ENCODE measurements at places on chromosomes 6 and 20.

GRCh38 chr6:88679841-88680240, 283.6 kb downstream of the RNGTT start:
- DNase-seq = no peak

- no peak for DNase-seq
These were observed 80.8 kb downstream of the FOXA2 start for GRCh38 chr20:22503577-22503976.

DNA sequence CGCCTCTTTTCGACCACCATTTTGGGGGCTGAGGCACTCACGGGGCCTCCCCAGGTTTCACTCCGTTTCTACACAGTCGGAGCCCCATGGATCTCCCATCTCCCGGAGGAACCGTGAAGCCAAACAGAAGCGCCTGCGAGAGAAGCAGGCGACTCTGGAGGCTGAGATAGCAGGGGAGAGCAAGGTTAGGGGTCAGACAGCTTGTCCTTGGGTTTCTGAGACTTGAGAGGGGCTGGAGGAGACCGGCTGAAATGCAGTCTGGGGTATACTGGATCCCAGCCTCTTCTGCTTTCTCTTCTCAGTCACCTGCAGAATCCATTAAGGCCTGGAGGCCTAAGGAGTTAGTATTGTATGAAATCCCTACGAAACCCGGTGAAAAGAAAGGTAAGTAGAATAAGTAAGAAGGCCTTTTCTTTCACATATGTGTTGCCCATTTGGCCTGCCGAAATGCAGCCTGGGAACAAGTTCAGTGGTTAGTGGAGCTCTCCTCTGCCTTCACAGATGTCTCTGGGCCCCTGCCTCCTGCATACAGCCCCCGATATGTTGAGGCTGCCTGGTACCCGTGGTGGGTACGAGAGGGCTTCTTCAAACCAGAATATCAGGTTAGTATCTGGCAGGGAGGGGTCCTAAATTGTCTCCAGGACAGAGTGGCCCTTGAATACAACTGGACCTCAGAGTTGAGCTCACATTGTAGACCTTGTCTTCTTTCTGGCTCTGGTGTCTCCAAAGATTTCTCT, 984 bp downstream of the VARS2 start:
- DNase-seq = no peak

DNA sequence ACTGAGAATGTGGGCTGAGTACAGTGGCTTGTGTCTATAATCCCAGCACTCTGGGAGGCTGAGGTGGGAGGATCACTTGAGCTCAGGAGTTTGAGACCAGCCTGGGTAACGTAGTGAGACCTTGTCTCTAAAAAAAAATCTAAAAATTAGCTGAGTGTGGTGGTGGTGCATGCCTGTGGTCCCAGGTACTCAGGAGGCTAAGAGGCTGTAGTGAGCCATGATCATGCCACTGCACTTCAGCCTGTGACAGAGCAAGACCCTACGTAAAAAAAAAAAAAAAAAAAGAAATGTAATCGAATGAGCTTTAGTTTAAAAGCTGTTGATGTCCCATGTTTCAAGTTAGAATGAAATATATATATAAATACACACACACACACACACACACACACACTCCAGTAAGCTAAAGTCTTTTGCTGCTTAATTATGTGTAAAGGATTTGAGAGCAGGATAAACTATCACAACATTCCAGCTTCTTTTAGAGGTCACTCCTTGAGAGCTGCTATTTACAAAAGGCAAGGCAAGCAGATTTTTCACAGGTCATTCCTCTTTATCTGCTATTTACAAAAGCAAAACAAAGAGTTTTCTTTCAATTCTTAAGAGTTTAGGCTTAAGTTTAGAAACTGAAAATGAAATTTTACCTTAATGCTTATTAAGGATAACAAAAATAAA, 4.7 kb upstream of the MICAL1 start:
- DNase-seq = no peak

DNA sequence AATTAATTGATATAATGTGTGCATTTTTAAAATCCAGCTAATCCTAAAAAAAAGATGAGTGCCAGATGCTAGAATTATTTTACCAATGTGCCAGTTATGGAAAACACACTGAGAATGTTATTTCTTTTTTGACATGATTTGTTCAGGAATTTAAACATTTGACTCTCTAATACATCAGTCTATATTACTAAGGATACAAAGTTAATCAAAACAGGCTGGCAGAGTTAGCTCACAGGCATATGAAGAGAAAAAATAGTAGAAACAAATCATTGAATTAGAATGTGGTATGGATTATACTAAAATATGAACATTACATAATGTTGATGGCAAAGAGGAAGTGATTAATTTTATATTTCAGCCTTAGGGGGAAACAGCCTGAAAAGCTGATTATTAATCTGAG, 368.3 kb upstream of the GJE1 start:
- DNase-seq = no peak

- no peak for DNase-seq
These were observed 134.0 kb upstream of the DTNBP1 start for GRCh38 chr6:15796844-15797243.

- no peak for DNase-seq
These were observed 106.0 kb downstream of the FOXO3 start for GRCh38 chr6:108666656-108667260.

- no peak for DNase-seq
These were observed 302.3 kb downstream of the PLCB1 start for GRCh38 chr20:8434326-8434876.

DNA sequence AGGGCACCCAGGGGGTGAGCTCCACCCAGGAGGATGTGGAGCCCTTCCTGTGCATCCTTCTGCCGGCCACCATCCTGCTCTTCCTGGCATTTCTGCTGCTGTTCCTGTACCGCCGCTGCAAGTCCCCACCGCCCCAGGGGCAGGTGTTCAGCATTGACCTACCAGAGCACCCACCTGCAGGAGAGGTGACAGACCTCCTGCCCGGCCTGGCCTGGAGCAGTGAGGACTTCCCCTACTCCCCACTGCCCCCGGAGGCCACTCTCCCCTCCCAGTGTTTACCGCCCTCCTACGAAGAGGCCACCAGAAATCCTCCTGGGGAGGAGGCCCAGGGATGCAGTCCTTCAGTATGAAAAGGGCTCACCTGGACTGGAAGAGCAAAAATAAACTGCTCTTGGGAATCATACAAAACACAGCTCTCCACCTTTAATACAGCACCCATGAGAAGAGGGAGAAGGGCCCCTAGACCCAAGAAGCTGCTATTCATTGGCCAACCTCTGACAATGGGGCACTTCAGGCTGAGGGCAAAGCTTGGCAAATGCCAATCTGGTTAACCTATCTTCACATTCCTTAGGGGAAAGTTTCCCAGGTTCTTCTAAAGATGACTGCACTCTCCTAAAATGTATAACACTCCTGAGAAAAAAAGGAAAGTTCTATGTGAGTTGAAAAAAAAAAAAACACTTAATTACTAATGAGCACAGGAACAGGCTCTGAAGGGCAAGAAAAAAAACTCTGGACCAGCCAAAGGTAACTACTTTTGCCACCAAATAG, 5.0 kb downstream of the SMIM28 start:
- DNase-seq = no peak

GRCh38 chr6:115631028-115631427, 429.7 kb downstream of the FRK start:
- DNase-seq = no peak

- no peak for DNase-seq
These were observed 93.6 kb downstream of the PREX1 start for GRCh38 chr20:48734104-48734749.

GRCh38 chr20:4787069-4787468, 65.4 kb downstream of the PRND start:
- no peak for DNase-seq

GRCh38 chr20:49590163-49591017, 22.5 kb upstream of the PTGIS start:
- DNase-seq = no peak

DNA sequence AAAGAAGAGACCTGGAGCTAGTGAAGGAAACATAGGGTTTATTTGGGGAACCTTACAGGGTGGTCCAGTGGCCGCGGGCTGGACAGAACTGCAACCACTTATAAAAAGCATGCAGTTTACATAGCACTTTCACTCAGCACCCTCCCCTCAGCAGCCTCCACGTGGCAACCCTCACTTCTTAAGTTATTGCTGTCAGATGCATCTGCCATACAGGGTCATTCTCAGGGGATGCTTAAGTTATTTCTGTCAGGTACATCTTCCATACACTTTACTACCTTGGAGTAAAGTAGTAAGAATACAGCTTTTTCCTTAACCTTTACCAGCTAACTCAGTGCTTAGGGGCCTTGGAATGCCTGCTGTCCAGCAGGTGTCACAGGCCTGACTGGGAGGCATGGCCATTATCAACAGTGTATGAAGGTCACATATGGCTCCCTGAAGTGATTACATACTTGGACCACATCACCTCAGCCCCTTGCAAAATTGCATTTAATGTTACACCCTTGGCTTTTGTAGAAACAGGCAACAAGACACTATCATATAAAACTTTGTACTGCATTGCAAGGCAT, 2.0 kb upstream of the NOL7 start:
- DNase-seq = no peak

Measured in activated naive CD4-positive, alpha-beta T cell treated with Interleukin-2 at 50 U/mL for 16 hours (primary cell).